IMR-90 (cell line): ENCODE measurements at places on chromosomes 3 and 15.

GRCh38 chr3:41684797-41685735 is 276.8 kb downstream of the ULK4 start:
- DNase-seq, result no peak

- DNase-seq, result no peak
Observed at GRCh38 chr3:29561651-29562149, 280.8 kb downstream of the RBMS3 start.

DNA sequence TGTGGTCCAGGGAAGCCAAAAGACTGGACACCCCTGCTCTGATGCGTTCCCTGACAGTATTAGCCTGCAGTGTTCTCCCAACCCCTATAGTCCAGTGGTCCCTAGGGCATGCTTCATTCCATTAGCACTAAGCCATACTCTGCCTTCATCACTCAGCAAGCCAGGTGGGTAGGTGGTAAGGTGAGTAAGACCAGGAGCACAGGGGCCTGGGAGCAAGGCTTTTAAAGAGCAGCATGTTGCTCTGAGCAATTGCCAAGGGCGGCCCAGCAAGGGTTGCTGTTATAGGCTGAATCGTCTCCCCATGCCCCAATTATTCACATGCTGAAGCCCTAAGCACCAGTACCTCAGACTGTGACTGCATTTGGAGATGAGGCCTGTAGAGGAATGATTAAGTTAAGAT is 11.0 kb downstream of the CXCR6 start:
- no peak for DNase-seq

GRCh38 chr3:50325497-50326181 is 2.4 kb downstream of the TUSC2 start:
- DNase-seq, result no peak
